ENCODE measurements at places on chromosomes 7 and 10. TPM values are rescaled to one million over a fixed set of nuclear protein-coding genes. Genes with fewer than 3 reads are reported as not detected.

LIPF gene
- not detected for total RNA-seq

DNA sequence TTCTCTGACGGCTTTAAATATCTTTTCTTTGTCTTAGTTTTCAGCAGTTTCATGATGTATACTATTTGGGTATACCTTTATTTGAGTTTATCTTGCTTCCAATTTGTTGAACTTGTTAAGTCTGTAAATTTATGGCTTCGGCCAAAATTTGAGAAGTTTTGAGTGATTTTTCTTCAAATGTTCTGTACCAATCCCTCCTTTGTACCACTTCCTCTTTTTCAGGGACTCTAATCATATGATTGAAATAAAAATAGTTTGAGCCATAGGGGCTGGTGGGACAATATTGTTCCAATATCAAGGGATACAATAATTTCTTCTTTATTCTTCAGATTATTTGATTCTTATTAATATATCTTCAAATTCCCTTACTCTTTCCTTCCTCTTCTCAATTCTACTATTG is 43.1 kb upstream of the CTTNBP2 start:
- DNase-seq: no peak

DNA sequence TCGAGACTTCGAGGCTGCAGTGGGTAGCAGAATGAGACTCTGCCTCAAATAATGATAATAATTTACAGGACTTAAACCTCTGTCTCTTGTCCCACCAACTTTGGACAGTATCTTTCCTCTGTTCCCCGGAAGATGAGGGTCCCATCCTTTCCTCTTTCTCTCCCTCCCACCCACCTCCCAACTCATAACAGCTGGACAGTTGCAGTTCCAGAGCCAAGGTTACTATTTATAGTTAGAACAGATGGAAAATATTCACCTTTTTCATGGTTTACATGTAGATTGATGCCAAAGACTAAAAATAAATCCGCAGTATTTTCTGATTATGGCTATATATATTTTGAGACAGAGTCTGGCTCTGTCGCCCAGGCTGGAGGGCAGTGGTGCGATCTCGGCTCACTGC is 31.6 kb upstream of the SUN1 start:
- no peak for DNase-seq

DNA sequence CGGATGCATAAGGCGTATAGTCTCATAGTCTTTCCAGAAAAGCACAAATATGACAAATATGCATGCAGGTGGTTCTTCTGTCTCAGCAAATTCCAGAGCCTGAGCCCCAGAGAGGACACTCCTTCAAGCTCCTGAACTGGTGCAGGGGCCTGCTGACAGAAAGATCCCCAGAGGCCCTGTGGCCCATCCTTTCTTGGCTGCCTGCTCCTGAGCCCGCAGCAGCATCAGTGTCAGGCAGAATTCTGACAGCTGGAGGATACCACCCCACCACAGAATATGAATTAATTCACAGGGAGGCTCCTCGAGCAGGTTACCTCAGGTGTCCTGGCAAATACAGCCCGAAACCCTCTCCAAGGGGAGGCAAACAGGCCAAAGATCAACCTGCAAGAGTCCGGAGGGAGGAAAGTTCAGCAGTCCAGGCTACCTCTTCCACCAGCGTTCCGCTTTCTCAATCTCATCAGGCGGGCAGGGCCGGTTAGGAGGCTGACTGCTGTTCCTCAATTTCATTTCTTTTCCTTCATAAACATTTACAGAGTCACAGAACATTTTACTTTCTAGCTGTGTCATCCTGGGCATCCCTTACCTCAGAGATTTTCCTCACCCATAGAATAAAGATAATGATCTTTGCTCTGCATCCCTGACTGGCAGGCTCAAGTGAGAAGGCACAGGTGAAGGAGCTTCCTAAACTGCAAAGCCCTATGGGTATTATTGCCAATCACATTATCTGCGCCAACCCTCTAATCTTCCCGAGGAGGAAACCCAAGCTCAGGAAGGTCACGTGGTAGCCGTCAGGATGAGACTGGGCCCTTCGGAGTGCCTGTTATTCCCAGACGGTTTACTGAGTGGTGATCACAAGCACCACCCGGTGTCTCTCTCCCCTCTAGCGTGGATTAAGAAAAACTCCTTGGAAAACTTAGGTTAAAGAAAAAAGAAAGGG is 1.4 kb downstream of the DNAJB12 start:
- DNase-seq: peak; percentile 58

DNA sequence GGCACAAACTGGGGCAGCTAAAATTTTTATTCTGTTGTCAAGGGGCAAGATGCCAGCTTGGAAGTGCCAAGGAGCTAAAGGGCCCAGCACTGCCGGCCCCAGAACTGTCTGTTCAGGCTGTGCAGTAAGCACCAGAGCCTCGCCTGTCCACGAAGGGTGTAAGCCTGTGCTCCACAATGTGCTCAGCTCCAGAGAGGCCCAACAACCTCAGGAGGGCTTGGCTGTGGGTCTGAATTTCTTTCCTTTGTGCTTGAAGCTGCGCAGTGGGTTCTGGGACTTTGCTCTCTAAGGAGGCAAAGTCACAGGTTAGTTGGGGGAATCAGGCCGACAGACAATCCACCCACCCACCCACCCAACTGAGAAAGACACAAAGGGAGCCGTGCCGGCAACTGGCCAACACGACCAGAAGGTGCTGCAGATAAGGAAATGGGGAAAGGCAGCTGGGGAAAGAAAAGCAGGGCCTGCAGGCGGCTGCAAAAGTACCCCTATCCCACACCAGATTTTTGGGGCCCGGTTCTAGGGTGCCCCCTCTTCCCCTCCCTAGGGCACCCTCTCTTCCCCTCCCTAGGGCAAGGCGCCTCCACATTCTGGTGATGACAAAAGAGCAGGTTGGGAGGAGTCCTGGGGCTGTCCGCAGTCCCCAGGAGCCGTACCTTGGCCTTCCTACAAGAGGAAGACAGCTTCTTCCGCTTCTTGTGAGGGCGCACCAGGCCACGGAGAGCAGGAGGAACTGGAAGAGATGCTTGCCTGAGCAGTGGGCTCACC is 7.7 kb downstream of the DDX56 start:
- no peak for DNase-seq

DNA sequence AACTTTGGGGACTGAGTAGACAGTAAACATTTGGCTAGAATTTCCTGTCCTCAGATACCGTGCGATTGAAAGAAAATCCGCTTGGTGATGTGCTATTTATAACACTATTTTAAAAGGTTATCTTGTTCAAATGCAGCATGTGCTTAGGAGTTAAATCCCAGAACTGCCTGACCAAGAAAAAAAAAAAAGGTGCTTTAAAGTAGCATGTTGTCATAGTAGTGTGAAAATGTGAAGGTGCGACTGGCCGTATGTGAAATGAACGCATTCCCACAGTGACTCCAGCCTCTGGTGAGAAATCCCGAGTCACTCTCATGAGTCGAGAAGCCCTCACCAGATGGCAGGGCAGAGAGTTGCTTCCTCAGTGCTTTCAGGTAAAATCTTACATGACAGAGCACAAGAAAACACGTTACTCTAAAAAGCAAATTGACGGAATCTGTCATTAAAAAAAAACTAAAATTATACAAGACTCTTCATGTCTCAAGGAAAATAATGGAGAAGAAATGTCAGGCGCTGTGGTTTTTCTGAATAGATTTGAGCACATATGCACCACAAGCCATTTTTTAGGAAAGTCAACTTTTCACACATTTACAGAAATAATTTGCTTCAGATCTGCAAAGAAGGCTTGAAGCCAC is 18.4 kb upstream of the KLF6 start:
- DNase-seq: peak; percentile 32

SNX8 gene
- total RNA-seq: 18.5 TPM

CH25H gene
- 3.1 TPM for total RNA-seq

CHPF2 gene
- total RNA-seq: 49.9 TPM

DNA sequence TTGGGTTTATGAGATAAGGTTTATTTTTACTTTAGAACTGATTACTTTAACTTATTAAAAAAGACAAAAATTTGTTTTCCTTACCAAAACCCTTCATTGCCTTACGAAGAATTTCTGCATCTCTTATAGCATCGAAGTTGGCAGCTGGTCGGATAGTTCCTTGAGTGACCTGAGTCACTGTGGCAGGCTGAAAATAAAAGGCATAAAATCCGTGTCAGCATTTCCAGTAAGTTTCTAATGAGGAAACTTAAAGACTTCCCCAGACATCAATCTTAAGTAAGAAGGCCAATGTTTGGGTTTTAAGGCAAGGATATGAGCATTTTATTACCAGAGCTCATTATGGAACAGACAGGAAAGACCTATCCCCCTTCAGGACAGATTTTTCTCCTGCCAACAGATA is 25.6 kb downstream of the ANXA7 start:
- no peak for DNase-seq

GRCh38 chr7:120760050-120760449 is 97.9 kb downstream of the TSPAN12 start:
- no peak for DNase-seq

DNA sequence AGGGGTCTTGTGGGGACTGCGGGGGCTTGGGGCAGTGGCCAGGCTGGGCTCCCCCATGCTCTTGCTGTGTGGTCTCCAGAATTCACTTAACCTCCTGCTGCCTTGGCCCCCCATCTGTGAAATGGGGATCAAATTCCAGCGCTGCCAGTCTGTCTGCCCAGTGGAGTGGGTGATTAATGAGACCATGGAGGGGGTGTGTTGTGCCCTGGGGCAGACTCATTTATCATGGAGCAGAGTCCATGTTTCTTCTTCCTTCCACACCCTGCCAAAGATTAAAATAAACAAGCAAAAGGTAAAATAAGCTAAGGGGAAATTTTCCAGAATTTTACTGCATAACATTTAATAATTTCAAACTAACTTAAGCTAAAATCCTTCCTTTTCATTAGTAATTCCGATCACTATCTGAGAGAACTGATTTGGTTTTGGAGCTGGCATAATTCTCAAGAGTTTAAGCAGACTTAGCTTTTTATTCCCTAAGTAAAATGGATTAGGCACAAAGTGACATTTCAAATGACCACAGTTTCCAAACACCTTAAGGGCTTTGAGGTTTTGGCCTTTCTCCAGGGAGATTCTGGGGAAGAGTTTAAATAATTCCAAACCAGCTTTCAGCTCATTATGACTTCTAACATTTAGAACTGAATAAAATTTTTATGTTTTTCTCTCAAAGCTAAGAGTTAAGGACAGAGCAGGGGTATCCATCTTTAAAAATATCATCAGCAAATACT is 211.9 kb downstream of the CXCL12 start:
- no peak for DNase-seq

DNA sequence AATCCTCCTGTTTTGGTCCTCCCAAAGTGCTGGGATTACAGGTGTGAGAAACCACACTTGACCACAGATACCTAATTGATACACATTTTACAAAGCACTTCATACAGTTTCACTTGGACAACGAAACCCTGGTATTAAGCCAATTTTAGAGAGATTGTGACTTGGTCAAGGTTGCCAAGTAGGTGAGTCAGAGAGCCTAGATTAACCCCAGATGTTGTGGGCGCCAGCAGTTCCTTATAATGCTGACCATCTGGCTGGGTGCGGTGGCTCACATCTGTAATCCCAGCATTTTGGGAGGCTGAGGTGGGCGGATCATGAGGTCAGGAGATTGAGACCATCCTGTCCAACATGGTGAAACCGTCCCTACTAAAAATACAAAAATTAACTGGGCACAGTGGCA is 4.9 kb upstream of the PHKG1 start:
- peak; percentile 18 for DNase-seq

GRCh38 chr7:713139-713457 is 13.4 kb upstream of the DNAAF5 start:
- DNase-seq: no peak

PPP1R3C gene
- total RNA-seq: 0.51 TPM

DNA sequence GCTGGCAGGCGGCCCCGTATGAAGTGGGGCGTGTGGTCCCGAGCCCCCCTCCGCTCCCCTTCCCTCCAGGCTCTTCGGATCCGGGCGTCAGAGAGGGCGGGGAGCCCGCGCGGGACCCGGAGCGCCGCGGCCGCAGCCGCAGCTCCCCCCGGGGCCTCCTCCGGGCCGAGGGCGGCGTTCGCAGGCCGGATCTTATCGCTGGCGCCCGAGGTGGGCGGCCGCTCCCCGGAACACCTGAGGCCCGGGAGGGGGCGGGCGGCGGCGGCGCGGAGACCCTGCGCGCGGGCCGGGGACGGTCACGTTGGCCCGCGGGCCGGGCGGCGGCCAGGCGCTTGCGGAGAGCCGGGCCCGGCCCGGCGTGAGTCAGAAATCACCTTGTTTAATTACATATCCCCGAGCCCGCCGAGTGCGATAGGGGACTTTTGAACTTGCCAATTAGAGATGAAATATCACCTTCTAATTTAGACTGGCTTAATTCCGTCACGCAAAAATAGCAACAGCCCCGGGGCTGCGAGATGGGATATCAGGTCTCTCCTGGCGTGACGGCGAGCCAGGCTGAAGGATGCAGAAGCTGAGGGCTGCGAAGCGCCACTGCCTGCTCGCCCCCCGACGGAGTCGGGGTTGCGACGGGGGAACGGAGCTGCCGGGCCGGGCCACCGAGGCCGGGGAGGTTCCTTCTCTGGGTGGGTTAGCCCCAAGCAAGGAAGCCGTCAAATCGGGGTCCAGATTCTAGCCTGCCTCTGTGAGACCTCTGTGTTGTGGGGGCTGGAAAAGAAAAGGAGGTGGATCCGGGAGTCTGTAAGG is 43.4 kb downstream of the LDB3 start:
- no peak for DNase-seq

HYAL4 gene
- total RNA-seq: not detected

GRCh38 chr7:105141068-105141467 is 127.1 kb downstream of the KMT2E start:
- DNase-seq: peak; percentile 53

DNA sequence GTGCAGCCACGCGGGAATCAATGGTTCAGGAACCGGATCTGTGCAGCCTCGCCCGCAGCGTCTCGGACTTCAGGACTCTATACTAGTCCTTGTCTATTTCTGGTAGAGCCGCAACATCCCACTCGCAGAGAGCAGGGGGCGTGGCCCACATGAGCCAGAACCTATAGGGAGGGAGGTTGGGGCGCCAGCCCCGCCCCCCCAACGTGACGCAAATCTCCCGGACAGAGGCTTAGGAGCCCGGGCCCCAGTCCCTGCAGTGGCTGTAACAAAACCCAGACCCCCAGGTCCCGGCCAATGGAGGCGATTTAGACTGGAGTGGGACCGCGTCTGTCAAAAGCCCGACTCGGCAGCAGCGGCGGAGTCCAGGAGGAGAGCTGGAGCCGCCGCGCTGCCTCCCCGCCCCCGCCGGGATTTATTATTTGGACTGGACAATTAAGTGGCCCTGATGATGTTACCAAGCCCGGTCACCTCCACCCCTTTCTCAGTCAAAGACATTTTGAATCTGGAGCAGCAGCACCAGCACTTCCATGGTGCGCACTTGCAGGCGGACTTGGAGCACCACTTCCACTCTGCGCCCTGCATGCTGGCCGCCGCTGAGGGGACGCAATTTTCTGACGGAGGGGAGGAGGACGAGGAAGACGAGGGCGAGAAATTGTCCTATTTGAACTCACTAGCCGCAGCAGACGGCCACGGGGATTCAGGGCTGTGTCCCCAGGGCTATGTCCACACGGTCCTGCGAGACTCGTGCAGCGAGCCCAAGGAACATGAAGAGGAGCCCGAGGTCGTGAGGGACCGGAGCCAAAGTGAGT is at the start of gene NKX2-3:
NKX2-3 (plus strand) TSS at position 256 of the 809 bp plus-strand sequence; CDS start at position 446, 190 bp downstream.
- DNase-seq: peak; percentile 46
